ENCODE measurements at places on chromosomes 1 and 21.

- DNase-seq, result no peak
Observed at GRCh38 chr1:40789661-40790430, 6.3 kb downstream of the KCNQ4 start.

GRCh38 chr21:45249626-45250025, 38.1 kb downstream of the POFUT2 start:
- DNase-seq, result no peak

DNA sequence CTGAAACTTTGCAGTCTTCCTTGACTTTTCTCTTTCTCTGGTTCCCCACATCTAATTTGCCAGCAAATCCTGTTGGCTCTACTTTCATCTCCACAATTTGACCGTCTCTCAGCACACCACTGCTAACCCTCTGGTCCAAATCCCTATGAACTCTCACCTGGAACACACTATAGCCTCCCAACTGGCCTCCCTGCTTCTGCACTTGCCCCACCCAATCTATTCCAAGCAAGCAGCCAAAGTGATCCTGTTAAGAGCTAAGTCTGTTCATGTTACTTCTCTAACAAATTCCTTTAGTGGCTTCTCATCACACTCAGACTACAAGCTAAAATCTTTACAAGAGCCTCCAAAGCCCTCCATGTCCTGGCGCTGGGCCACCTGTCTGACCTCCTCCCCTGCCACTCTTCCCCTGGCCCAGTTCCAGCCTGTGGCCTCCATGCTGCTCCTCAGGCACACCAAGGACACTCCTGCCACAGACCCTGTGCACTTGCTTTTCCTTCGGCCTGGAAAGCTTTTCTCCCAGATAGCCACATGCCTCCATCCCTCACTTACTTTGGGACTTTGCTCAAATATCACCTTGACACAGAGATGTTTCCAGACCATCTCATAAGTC, 104.1 kb downstream of the DTL start:
- DNase-seq, result no peak

GRCh38 chr1:1779691-1780597, 1.7 kb upstream of the NADK start:
- no peak for DNase-seq

GRCh38 chr1:223276029-223276428, 87.9 kb downstream of the SUSD4 start:
- DNase-seq, result no peak

- DNase-seq, result no peak
Observed at GRCh38 chr1:4422504-4423289, 231.7 kb upstream of the AJAP1 start.

- DNase-seq, result peak; percentile 72
Observed at GRCh38 chr1:32249831-32250525, 1.1 kb upstream of the LCK start.

GRCh38 chr1:14217384-14217783, 381.1 kb upstream of the KAZN start:
- no peak for DNase-seq

- no peak for DNase-seq
Observed at GRCh38 chr1:202189918-202190715, 3.5 kb upstream of the LGR6 start.

- DNase-seq, result no peak
Observed at GRCh38 chr21:14900058-14900457, 164.7 kb downstream of the NRIP1 start.

GRCh38 chr1:215543191-215543606, 23.9 kb upstream of the KCTD3 start:
- DNase-seq, result no peak

- DNase-seq, result no peak
Observed at GRCh38 chr1:218665221-218665620, 320.1 kb downstream of the TGFB2 start.

- DNase-seq, result no peak
Observed at GRCh38 chr1:26945728-26946127, 14.5 kb downstream of the KDF1 start.

DNA sequence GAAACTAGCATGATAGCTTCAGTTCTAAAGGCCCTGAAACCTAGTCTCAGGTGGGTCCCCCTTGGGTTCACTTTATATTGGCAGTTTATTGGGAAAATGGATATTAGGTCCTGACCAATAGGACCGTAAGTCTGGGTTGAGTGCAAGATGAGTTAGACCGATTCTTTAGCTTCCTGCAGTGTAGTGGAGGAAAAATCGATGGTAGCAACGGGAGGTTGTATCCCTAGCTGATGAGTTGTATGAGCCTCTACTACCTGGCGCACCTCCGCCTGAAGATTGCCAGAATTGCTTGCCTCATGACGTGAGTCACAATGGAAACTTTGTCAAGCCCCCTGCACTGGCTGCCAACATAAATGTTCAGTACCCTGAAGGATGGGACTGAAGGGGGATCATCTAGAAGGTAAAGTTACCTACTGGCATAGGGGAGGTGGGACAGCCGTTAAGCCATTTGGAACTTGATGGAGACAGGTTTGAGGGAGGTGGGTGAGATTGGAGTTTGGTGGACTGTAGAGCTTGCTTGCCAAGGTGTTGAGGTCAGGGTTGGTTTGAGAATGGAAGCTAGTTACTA, 3.9 kb downstream of the RCC1 start:
- no peak for DNase-seq

DNA sequence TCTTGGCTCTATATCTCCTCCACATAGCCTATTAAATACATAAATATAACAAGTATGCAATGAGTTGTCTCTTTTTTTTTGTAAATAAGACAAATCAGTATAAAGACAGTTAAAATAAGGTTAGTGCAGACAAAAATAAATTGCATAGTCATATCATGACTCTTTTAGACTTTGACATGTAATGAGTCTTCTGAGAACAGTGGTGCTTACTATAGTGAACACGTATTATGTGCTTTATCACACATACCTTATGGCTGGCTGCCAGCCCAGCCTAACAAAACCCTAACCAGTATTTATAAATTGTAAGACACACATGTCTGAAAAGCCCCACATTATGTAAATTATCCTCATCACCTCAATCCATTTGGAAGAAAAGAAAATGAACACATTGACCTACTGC, 29.1 kb upstream of the F13B start:
- no peak for DNase-seq

- no peak for DNase-seq
Observed at GRCh38 chr1:88956003-88956402, 36.4 kb downstream of the KYAT3 start.
